ENCODE measurements at places on chromosomes 12 and 14.

GRCh38 chr14:30034152-30034551, 106.5 kb upstream of the PRKD1 start:
- no peak for DNase-seq

DNA sequence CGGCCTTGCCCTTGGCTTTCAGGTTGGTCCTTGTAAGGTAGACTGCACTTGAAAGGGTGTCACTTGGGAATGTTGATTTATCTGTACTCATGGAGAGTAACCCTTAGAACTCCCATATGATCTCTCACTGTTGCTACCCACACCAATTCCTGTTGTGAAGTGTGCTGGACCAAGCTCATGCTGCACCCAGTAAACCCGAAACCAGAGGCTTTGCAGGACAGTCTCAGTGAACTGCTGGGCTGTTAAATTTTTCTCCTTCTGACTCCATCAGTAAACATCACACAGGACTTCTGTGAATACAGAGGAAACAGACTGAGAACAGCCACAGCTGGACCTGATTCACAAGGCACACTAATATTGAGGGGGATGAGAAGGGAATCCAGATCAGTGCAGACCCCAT, 783.0 kb downstream of the TMEM121 start:
- no peak for DNase-seq

DNA sequence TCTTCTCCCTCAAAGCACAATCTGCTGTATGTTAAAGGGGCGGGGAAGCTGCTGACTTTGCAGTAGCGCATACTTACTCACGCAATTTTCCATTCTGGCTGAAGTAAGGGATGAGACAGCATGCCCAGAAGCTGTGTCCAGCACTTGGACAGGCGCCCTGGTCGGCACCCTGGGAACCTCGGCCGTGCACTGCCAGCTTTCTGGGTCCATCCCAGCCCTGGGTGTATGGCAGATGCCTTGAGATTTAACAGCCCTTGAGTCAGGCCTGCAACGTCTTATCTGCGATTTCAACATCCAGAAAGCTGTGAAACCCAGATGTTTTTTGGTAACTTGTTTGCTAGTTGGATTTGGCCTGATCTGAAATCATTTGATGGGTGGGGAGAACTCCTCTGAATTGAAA, 16.1 kb downstream of the EML1 start:
- DNase-seq: no peak

GRCh38 chr12:29426498-29426897, 45.5 kb upstream of the ERGIC2 start:
- no peak for DNase-seq

GRCh38 chr12:52015532-52016041, 8.8 kb downstream of the TAMALIN start:
- no peak for DNase-seq

DNA sequence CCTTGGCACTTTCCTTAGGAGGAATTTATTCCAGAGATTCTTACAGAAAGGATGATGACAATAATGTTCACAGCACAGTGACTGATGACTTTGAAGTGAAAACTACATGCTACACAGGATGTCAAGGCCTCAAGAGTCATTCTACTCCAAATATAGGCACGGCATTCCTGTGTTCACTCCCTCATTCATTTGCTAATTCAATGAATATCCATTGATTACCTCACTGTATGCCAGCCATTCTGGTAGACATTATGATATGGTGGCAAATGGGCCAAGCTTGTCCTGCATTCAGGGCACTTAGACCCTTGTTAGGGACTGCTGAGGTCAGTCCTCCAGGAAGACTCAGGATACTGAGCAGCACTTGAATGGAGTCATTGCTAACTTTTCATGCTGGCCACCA, 48.0 kb downstream of the FOXN4 start:
- DNase-seq: no peak

GRCh38 chr12:130162745-130163460, 639 bp downstream of the FZD10 start:
- DNase-seq: no peak

GRCh38 chr12:108803428-108804105, 53.8 kb downstream of the SSH1 start:
- peak; percentile 50 for DNase-seq

- DNase-seq: no peak
Measured at GRCh38 chr14:61256826-61257468, 24.2 kb downstream of the TMEM30B start.

- no peak for DNase-seq
Measured at GRCh38 chr12:46855760-46856159, 30.0 kb upstream of the SLC38A4 start.

- DNase-seq: no peak
Measured at GRCh38 chr12:65122703-65123102, 1.6 kb upstream of the WIF1 start.
